ENCODE measurements at places on chromosomes 2 and 18.
A peak's percentile ranks its signal among the peaks of the same experiment; 100 is the strongest.

DNA sequence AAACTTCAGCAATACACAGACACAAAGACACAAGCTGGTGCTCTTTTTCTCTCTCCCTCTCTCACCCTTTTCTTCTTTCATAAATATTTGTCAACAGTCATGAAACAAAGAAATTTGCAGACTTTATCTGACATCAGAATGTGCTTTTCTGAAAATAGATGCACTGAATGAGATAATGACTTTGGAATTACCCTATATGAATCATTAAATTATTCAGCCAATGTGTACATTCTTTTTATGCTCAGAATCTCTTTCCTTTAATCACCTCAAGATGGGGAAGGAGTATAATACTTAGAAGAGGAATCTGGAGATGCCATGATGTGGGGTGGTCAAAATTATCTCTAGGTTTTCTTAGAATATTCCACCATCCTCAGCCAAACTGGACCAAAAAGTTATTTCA lies 289.9 kb downstream of the LRRTM1 start:
- DNase-seq, result no peak

GRCh38 chr2:203562268-203562667 lies 27.2 kb upstream of the RAPH1 start:
- no peak for DNase-seq

DNA sequence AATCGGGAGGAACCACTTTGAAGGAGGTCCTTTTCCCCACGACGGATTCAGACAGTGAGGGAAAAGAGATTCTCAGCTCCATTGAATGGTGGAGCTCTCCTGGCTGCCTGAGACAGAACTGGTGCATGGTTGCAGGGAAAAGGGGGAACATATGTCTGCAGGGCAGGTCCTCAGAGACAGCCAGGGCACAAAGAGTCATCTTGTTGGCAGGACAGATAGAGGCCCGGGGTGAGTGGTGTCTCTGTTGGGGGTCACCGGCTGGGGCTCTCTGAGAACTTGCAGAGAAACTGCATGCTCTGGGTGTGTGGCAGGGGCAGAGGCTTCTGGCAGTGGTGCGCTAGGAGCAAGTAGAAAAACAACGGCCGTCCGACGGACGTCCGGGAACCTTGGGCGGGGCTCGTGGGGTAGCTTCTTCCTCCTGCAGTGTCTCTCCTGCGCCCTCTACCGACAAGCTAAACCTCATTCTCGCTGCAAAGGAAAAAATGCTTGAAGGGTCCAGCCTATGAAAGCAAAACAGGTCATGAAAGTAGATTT lies 94.3 kb downstream of the CDCA7 start:
- peak; percentile 77 for DNase-seq

DNA sequence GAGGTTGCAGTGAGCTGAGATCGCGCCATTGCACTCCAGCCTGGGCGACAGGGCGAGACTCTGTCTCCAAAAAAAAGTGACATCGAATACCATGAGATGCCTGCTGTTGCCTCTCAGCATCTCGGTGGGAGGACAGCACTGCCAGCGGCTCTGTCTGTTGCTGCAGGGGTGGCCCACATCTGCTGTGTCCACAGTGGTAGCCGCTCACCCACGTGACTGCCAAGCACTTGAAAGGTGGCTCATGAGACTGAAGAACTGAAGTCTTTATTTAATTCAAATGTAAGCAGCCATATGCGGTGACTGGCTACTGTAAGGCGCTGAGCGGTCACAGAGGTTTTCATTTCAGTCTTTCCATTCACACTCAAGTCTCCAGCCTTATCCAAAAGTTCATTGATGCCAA lies 25.8 kb downstream of the IMPA2 start:
- no peak for DNase-seq

GRCh38 chr2:226578879-226579278 lies 220.7 kb downstream of the IRS1 start:
- no peak for DNase-seq

DNA sequence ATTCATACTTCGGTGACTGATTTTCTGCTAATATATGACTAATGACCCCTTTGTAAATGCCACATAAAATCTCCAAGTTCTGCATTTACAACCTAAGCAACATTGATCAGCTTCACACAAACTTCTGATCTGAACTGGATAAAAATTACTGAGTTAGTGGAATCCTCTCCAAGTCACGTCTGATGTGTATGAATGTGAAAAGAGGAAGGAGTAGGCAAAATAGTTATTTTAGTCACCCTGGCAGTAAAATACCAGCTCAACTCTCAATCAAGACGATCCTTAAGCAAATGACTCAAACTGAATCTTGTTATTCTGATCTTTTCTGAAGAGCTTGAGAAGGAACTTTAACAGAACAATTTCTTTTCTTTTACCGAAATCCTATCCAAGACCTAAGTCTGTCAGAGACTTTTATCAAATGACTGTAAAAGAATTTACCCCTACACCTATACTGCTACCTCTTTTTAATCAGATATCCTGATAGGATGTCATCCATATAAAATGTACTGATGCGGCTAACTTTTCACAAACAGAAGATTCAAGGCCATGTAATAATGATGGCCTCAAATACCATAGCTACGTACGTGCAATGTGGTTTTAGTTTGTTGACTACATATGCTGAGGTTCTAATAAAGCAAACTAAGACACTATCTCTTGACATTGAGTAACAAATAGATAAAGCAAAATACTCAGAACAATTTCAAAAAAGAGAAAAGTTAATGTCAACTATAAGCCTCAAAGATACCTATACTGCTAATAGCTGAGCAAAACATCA lies 23.7 kb downstream of the CUL3 start:
- DNase-seq, result no peak

- DNase-seq, result no peak
Measured at GRCh38 chr2:196208915-196209314, 37.5 kb upstream of the STK17B start.

DNA sequence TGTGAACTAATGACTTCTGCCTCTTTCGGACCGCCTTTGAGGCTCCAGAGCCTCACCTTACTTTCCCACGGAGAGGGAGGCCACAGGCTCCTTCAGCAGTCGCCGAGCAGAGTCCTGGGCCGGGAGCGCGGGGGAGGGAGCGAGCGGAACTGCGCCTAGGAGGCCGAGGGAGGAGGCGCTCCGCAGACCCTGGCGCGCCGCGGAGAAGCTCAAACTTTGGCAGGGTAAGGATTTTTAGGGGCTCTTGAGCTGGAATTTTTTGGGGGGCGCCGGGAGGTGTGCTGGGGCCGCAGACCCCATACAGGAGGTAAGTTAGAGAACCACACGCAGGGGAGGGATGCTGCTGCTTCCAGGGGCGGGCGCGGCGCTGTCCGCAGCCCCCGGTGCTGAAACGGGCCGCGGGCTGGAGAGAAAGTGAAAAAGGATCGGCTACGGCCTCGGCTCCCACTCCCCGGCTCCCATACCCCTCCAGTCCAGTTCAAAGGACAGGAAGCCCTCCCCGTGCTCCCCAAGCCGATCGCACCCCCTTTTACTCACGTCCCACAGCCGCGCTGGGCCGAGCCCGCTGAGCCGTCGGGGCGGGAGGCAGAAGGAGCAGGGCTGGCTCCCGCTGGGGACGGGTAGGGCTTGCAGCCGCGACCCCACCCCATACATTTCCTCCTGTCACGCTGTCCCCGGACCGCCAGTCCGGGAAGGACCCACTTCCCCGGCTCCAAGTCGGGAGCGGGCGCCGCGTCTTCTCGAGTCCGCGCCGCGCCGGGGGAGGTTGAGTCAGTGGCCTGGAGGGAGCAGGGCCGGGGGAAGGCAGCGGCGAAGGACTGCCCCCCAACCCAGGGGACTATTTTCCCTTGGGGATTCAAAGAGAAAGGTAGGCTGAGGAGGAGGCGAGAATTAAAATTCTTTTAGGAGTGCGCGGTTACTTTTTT lies at the start of gene CNGA3:
TSS of gene CNGA3 (plus strand) at position 146 of the 926 bp plus-strand sequence. CDS start 23,520 bp downstream, outside the sequence.
- no peak for DNase-seq

DNA sequence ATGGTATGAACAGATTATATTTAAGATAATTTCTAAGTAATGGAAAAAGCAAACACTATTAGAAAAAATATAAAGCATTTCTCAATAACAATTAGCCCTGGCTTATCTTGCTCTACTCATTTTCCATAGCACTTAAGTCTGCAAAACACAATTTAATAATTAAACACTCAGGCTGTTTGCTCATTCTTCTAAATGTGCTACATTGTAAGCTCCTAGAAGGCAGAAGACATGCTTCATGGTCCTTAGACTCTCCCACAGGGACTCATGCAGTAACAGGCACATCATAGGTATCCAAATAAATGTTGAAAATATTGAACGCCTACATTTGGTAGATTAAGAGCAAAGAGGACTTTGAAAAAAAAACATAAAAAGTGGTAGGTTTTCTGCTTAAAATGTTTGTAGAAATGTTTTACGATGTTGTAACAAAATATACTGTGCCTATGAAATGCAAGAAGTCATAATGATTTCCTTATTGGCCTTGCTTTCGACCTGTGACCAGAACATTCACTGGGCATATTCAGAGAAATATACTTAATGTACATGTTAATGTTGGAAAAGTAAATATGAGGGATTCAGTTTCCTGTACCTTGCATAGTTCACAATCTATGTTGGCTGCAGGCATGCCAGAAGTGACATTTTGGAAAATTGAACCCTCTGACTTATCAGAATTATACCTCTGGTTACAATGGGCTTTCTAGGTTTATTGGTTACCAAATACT lies 27.2 kb downstream of the G6PC2 start:
- no peak for DNase-seq

DNA sequence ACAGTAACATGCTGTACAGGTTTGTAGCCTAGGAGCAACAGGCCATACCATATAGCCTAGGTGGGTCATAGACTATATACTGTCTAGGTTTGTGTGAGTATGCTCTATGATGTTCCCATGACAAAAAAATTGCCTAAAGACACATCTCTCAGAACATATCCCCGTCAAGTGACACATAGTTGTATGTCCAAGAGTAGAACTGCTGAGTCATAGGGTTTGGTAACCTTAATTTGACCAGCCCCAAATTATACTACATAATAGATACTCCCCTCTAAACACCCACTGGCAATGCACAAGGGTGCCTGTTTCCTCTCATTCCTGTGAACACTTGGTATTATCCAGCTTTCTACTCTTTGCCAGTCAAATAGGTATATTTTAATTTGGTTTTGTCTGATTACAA lies 161.6 kb downstream of the LCLAT1 start:
- no peak for DNase-seq

DNA sequence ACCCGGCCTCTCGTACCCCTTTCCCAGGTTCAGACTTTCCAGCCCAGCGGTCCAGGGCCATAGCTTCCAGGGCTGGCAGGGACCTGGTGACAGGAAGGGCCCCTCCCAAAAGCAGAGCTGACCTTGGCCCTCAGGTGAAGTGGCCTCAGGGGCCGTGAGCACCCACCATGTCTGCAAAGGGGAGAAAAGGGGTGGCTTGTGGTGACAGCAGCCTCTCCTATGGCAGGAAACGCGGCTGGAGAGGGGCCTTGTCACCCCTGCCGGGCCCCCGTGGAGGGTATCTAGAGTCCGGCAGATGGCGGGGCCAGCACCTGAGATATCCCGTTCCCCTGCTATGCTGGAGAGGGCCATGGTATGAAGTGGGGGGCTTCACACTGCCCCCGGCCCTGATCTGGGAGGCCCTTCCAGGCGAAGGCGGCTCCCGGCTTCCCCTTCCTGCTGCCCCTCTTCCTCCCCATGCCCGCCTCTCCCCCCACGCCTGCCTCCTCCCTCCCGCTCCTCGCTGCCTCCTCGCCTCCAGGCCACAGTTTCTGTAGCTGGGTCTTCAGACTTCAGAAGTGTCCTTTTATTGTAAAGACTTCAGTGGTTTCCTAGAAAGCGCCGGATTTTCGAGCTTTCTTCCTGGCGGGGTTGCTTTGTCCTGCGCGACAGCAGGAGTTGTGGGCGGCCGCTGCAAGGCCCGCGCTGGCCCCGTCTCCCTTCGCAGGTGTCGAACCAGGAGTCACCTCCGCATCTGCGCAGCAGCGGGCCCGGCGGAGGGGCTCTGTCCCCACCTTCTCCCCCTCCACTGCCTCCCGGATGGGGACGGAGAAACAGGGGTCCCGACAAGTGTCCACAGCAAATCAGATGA lies 240.5 kb upstream of the MYT1L start:
- DNase-seq, result no peak

- no peak for DNase-seq
Measured at GRCh38 chr18:72910045-72910444, 42.3 kb upstream of the NETO1 start.

DNA sequence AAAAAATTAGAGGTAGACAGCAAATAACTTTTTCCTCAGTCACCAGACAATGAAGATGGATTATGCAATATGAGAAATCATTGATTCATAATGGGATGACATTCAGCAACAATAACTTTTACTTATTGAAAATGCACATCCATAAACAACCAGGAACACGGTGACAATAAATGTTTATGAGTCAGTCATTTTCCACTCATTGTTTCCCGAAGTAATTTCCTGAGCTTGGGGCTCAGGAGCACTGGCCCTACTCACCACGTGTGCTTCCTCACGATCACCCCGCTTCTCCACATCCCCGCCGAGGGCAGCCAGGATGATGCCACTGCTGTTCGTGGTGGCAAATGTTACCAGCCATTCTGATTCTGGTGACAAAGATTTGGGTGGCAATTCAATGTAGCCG lies 156.3 kb downstream of the LAMA1 start:
- DNase-seq, result no peak

DNA sequence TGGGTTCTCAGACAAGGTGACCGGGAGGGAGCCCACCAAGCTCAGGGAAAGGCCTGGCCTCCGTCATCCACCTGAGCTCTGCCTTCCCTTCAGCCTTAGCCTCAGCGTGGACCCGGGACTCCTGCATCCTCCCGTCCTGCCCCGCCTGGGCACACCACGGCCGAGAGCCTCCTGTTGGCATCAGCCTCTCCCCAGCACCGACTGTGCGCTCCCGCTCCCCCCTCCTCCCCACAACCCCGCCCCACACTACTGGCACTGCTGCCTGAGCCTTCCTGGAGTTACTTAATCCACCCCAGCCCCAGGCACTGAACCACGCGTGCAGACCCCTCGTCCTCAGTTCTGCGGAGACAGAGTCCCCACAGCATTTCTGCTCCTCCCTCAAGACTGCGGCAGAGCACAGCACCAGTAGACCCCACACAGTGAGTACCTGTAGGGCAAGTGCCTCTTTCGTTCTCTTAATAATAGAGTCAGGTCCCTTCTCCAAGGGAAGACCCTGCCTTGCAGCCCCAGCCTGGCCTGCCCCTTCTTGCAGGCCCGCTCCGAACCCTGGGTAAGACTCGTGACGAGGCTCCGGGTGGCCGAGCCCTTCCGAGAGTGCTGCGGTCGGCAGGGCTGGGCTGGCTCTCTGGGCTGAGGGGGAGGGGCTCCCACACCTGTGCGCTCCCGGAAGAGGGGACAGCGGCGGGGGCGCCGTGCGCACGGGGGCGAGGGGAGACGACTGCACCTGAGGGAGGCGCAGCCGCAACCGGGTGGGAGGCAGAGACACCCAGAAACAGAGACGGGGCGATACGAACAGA lies at the start of gene AMER3:
TSS of gene AMER3 (plus strand) at position 285 of the 797 bp plus-strand sequence. CDS start 6,533 bp downstream, outside the sequence.
- DNase-seq, result no peak

DNA sequence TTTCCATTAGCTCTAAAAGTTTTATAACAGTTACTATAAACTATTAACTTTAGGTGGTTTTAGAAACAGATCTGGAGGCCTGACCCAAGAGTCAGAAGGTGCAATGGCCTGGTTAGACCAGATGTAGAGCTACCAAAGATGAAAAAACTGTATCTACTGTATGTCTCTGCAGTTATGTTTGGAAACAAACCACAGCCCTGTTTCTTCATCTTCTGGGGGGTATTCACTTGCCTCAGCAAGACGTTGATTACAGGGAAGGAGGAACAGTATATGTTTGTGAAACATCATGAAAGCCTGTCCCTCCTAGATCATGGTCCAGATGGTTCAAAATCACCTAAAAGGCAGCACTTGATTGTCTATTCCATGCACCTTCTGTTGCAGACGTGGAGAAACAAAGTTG lies 220.2 kb downstream of the SUCLG1 start:
- DNase-seq, result no peak

Data from H54 (cell line).